Prostate gland (tissue), 2 donors: ENCODE measurements at places on chromosomes 4 and X. TPM values are rescaled to one million over a fixed set of nuclear protein-coding genes. Genes with fewer than 3 reads are reported as not detected.

PCDH10 gene
- total RNA-seq = 3.9 TPM

DNA sequence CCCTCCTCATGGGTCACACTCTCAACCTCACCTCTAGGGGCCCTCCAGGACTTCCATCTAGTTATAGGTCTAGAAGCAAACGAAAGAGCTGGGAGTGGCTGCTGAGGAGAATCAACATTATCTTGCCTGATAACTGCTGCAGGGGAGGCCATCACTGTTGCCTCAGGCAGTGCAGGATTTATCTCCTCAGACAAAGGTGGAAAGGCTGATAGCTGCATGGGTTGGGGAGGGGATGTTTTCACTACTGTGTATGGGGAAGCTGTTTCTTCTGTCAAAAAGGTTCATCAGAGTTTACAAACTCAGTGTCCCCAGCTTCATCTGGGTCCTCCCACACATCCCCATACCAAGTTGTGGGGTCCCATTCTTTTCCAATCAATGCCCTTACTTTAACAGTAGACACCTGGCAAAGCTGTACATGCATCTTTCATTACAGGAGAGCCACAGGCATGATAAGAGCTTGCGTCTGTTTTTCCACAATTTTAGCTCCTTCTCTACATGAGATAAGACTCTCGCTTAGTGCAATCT is 17.6 kb upstream of the PRDM8 start:
- DNase-seq = no peak

RASL11B gene
- 27.1 TPM for total RNA-seq

DNA sequence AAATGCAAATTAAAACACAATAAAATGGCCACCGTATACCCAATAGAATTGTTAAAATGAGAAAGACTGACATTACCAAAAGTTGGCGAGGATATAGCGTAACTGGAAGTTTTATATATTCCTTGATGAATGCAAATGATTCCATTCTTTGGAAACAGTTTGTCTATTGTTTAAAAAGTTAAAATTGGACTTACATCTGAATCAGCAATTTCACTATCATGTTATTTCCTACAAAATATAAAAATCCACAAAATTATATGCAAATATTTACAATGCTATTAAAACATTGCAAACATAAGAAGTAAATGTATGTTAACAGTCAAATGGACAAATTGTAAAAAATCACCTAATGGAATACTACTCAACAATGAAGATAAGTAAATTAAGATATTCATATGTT is 852.2 kb upstream of the NDST4 start:
- no peak for DNase-seq

PPP2R2C gene
- 10.4 TPM for total RNA-seq

GRCh38 chrX:143988356-143988755 is 104.5 kb downstream of the UBE2NL start:
- no peak for DNase-seq

ZBTB33 gene
- total RNA-seq = 20.5 TPM

DNA sequence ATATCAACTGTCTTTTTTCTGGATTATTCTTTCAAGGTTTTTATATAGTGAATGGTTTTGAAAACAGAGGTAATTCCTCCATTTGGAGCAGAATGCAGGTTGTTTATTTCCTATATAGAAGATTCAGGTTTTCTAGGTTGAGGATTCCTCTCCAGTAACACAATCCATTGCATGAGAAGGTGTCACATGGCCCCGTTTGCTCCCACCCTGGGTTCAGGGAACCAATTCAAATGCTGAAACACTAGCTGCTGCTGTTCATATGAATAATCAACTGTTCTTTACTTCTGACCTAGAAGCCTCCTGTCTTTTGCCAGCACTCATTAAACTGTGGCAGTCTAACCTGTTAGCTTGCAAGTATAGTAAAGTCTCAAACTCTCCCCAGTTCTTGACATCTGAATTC is 1316.9 kb upstream of the TENM3 start:
- no peak for DNase-seq

GRCh38 chr4:91497892-91498291 is 805.9 kb upstream of the GRID2 start:
- no peak for DNase-seq

DNA sequence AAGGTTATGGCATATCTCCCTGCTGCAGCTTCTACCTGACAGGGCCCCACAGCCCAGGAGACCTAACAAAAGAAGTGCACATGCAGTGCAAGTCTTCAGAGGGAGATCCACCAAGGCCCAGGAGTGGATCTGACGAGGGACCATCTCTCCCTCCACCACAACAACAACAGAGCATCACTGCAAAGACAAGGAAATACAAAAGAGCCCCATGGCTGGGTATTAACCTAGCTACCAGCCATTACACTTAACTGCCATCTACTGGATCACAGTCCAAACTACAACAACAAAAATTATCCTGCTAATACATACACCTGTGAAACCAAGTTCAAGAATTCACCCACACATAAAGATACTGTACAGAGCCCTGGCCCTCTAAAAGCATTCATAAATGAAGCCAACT is 280.2 kb upstream of the SLC7A11 start:
- no peak for DNase-seq

MEPE gene
- total RNA-seq = not detected

USP26 gene
- total RNA-seq = not detected

ARHGAP6 gene
- total RNA-seq = 72.6 TPM
